ENCODE measurements at places on chromosomes 7 and 10.

DNA sequence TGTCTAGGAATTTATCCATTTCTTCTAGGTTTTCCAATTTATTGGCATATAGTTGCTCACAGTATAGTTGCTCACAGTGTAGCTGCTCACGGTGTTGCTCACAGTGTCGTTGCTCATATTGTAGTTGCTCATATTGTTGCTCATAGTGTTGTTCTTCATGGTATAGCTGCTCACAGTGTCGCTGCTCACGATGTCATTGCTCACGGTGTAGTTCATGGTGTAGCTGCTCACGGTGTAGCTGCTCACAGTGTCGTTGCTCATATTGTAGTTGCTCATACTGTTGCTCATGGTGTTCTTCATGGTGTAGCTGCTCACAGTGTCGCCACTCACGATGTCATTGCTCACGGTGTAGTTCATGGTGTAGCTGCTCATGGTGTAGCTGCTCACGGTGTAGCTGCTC is 7.7 kb upstream of the PRKAR1B start:
- no peak for DNase-seq

- DNase-seq: no peak
These were observed 22.9 kb downstream of the ACTR1A start for GRCh38 chr10:102479651-102480050.

- no peak for DNase-seq
These were observed 67.3 kb downstream of the NHLRC2 start for GRCh38 chr10:113921561-113922370.

DNA sequence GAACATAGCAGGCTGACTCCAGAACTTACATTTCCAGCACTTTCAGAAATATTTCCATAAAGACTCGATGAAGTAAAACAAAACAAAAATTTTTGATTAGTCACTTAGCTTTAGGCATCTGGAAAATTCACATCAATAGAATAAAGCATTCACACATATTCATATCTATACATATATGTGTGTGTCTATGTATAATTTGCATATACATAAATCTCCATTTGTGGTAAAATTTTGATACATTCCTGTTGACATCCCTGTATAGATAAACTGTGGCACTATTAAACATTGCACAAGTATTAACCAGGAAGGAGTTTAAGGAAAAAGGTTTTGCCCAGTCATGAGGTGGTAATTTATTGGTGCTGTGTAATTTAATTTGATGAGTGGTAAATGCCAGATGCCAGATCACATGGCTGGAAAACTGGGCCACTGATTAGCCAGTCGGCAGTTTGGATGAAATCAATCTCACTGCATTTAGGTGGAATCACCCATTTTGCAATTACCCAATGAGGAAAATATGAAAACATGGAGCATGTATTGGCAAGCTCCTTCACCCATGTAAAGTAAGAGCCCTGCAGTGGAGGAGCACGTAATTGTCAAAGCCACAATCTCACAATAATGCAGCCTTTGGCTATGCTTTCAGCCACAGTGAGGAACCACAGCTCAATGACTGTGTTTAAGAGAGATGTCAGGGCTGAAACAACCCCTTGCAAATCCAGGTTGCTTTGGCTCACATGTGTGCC is 294.6 kb downstream of the RNLS start:
- DNase-seq: no peak

GRCh38 chr7:11605749-11606148 is 226.2 kb downstream of the THSD7A start:
- DNase-seq: no peak

Data from stimulated activated CD8-positive, alpha-beta memory T cell treated with anti-CD3 and anti-CD28 coated beads, Interleukin-7, amount 100 ng/mL, for 48 hours (primary cell).